ENCODE measurements at places on chromosomes 7 and 10.

- no peak for DNase-seq
Observed at GRCh38 chr10:42959833-42960232, 117.0 kb upstream of the RET start.

GRCh38 chr10:77478247-77478961, 159.2 kb downstream of the KCNMA1 start:
- DNase-seq, result peak; percentile 67

GRCh38 chr10:33900596-33900995, 566.1 kb upstream of the NRP1 start:
- no peak for DNase-seq

DNA sequence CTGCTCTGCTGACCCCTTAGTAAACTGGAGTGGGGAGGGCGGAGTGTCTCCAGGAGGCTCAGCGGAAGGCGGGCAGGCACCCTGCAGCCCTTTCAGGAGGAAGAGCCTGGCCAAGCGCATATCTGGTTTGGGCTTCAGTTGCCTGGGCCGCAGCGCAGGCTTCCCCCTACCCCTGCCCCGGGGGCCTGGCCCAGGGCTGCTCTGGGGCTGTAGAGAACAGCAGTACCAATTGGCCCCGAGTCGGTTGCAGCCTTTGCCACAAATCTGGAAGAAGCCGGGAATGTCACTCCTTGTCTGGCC, 28.1 kb upstream of the JAKMIP3 start:
- DNase-seq, result no peak

- DNase-seq, result no peak
Observed at GRCh38 chr10:32981760-32982159, 23.7 kb upstream of the ITGB1 start.

- DNase-seq, result no peak
Observed at GRCh38 chr7:69232445-69233376, 365.6 kb upstream of the AUTS2 start.

- no peak for DNase-seq
Observed at GRCh38 chr10:34743814-34744213, 71.3 kb downstream of the PARD3 start.

DNA sequence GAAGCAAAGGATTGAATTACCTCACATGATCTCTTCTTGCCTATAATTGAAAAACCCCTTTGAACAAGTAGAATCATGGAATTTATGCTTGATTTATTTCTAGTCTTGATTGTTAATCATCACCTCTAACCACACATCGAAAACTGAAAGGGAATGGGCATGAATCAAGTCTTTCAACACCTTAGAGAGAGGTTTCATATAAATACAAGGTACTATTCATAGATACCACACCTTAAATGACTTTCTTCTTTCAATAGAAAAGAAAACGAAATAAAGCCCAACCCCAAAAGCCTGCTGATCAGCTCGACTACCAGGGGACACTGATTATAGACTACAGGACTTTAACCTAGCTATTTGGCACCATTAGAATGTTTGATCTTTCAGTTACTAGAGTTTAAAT, 128.6 kb upstream of the PTPRZ1 start:
- no peak for DNase-seq

DNA sequence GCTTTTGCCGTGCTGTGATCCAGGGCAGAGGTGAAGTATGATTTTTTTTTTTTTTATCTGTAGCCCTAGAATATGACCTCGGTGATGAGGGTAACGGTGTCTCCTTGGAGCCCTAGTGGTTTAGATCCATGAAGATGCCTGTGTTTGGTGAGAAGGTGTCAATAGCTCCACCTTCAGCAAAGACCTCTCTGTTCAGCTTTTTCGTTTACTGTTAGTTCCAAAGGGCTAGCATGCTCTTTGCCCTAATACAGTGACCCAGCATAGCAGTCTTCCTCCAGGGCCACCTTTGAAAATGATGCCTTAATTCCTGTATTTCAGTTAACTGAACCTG, 746 bp upstream of the MRPS16 start:
- DNase-seq, result no peak

- no peak for DNase-seq
Observed at GRCh38 chr7:129134356-129134987, 10.0 kb upstream of the TSPAN33 start.

DNA sequence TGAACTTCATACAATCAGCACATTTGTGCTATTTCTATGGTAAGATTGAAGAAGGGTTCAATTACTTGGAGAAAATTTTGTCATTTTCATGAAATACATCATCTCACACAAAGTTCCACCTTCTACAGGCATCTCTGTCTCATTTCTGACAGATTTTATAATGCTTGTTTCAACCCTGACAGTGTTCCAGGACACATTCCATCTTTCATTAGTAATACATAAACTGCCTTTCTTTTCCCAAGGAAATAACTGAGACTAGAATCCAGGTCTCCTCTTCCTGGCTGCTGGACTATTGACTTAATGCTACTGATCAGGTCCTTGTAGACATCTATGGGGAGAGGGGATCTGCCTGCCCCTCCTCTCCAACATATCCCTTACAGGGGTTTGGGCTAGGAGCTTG, 70.1 kb upstream of the PLPP4 start:
- no peak for DNase-seq

- no peak for DNase-seq
Observed at GRCh38 chr7:92678291-92678920, 88.2 kb upstream of the FAM133B start.

DNA sequence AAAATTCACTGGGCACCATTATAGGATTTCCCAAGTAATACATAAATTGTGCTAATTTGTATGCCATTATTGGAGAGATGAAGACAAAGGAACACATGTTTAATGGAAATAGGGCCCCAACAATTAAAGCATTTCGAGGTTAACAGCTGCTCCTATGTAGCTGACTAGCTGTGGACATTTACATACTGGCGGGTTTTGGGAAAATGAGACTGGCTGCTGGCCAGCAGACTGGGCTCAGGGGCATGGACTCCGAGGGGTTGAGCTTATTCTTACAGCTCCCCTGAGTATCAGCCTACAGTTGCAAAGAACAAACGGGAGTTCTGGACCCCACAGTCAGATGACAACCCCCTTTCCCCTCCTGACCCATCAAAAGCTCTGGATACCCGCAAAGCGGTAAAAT, 91.9 kb upstream of the MYO3A start:
- no peak for DNase-seq

GRCh38 chr10:9965341-9965740, 1052.3 kb upstream of the CELF2 start:
- no peak for DNase-seq

DNA sequence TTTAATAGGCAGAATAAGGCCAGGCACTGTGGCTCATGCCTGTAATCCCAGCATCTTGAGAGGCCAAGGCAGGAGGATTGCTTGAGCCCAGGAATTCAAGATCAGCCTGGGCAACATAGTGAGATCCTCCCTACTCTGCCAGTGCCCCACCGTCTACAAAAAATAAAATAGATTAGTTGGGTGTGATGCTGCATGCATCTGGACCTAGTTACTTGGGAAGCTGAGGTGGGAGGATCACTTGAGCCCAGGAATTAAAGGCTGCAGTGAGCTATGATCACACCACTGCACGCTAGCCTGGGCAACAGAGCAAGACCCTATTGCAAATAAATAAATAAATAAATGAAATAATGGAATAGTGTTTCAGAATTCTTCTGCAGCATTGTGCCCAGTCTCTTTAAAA, 16.2 kb downstream of the FAM200A start:
- no peak for DNase-seq

DNA sequence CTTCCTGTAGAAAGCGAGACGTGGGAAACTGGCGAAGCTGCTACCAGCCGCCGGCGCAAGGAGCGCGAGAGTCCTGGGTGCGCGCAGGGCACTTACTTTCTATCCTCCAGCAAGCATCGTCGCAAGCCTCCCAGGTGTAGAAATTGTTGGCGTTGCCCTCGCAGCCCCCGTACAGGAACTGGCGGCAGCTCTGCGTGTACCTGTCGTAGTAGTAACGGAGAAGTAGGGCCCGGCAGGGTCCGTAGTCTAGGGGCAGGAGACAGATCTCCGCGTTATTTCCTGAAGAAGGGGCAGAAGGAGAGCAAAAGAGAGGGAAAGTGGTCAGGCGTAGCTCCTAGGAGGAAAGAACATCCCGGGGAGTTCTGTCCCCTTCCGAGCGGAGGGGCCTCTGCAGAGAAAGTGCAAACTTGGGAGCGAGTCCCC, 501 bp downstream of the TFPI2 start:
- DNase-seq, result no peak

Measured in AG04449 (cell line).